ENCODE measurements at places on chromosomes 7 and 10. TPM values are rescaled to one million over a fixed set of nuclear protein-coding genes. Genes with fewer than 3 reads are reported as not detected.

GRCh38 chr10:26650406-26650805 lies 47.1 kb upstream of the PDSS1 start:
- no peaks in the 10 kb centered on the region for H3K36me3 ChIP-seq
- H3K27me3 ChIP-seq = no peaks in the 10 kb centered on the region

GRCh38 chr10:13462551-13462950 lies 66.3 kb downstream of the BEND7 start:
- no peaks in the 10 kb centered on the region for H3K27me3 ChIP-seq
- no peaks in the 10 kb centered on the region for H3K36me3 ChIP-seq
- no peak overlapping the region for H3K4me3 ChIP-seq
- no peak for DNase-seq
- no peaks in the 10 kb centered on the region for H3K4me1 ChIP-seq

GRCh38 chr7:12929476-12930140 lies 242.2 kb downstream of the ARL4A start:
- H3K27me3 ChIP-seq = no peaks in the 10 kb centered on the region
- H3K4me1 ChIP-seq = no peaks in the 10 kb centered on the region
- no peaks in the 10 kb centered on the region for H3K36me3 ChIP-seq
- DNase-seq = no peak
- no peak overlapping the region for H3K4me3 ChIP-seq

FAM131B gene
- 1.4 TPM for total RNA-seq

LARP4B gene
- total RNA-seq = 35.8 TPM

All from muscle of leg (tissue), 16 donors.